ENCODE measurements at places on chromosomes 13 and 19.

DNA sequence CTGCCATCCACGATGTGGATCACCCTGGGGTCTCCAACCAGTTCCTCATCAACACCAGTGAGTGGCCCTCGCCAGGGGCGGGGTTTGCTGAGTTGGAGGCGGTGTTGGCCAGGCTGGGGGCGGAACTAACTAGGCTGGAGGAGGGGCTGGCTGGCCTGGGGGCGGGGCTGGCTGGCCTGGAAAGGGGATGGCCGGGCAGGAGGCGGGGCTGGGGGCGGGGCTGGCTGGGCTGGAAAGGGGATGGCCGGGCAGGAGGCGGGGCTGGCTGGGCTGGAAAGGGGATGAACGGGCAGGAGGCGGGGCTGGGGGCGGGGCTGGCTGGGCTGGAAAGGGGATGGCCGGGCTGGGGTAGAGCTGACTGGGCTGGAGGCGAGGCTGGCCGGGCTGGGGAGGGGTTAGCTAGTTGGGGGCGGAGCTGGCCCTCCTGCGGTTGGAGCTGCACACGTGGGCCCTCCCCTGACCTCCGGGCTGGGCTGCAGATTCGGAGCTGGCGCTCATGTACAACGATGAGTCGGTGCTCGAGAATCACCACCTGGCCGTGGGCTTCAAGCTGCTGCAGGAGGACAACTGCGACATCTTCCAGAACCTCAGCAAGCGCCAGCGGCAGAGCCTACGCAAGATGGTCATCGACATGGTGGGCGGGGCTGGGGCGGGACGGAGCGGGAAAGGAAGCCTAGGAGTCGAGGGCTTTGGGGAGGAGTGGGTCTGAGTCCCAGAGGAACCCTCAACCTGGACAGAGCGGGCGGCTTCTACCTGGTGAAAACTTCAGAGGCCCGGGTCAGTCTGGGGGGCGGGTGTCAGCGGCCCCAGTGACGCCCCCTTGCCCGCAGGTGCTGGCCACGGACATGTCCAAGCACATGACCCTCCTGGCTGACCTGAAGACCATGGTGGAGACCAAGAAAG lies 41.0 kb downstream of the PDE4A start:
- peak; percentile 75 for DNase-seq

DNA sequence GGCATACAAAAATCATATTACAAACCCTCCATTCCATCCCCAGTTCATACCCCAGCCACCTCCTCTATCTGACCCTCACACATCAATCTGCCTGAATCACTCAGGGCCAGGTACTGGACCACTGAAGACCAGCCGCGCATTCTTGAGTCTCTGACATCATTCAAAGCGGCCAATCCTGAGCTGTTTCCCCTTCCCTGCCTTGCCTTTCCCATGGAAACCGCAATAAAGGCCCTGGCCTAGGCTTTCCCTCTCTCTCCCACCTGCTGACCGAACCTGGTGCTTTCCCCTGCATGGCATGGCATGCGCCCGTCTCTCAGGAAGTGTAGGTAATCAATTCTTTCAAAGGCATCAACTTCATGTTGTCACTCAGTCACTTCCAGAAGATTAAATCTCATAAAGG lies 17.7 kb upstream of the HIF3A start:
- DNase-seq, result no peak

GRCh38 chr19:13597640-13598039 lies 91.4 kb upstream of the CACNA1A start:
- DNase-seq, result peak; percentile 44

GRCh38 chr13:47545201-47546024 lies 455.7 kb downstream of the SUCLA2 start:
- DNase-seq, result no peak

DNA sequence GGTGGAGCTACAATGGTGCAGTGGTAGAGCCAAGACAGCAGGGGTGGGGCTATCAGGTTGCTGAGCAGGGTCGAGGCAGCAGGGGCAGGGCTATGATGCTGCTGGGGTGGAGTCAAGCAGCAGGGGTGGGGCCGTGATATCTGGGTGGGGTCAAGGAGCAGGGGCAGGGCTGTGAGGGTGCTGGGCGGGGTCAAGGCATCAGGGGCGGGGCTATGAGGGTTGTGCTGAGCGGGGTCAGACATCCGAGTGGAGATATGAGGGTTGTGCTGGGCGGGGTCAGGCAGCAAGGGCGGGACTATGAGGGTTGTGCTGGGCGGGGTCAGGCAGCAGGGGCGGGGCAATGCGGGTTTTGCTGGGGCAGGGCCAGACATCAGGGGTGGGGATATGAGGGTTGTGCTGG lies 14.7 kb downstream of the HCN2 start:
- DNase-seq, result no peak

Data from NCI-H2227 treated with DMSO at 0.1 percent for 48 hours (cell line).